ENCODE measurements at places on chromosomes 6 and 20.

DNA sequence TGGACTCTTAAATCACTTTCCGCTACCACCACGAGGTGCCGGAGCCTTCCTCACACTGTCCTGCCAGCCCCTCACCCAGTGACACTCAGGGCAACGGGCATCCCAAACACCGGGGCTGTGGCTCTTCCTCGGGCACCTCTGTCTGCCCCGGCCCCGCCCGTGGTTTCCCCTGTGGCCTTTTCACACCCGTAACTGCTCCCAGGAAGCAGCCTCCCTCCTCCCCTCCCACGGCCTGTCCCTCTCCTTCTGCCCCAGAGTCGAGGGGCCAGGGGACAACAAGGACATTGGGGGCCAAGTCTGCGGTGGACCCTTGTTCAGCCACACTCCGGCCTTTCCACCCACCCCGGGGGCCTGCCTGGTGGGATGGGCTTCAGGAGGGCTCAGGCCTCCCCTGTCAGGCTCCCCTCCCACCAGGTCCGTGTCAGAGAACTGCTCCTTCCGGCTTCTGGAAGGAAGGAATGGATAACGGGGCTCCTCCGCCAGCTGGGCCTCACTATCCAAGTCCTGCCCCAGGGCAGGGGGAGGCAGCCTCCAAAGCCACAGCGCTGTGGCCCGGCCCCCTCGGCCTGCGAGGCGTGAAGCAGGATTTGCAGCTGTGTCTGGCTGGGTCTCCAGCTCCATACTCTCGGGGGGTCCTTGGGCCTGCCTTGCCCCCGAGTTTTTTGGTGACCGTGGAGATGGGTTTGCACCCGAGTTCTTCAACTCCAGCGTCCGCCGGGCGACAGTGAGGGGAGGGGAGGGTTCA is 54.7 kb upstream of the CHRNA4 start:
- no peak for DNase-seq

DNA sequence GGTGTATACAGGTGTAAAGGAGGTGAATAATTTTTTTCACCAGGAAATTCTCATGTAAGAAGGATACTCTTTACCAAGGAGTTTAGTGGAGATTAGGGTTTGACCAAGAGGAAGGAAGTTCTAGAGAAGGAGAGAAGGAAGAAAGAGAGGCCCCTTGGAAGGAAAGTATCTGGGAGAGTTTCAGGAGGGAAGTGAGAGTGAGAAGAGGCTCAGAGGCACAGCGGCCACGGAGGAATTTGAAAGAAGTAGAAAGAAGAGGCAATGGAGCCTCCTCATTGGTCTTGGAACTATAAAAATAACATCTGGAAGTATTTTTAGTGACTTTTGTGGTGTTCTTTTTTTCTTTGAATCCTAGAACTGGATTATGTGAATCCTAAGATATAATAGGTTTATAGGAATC is 50.8 kb upstream of the MCUR1 start:
- no peak for DNase-seq

- no peak for DNase-seq
Measured at GRCh38 chr6:105990151-105990550, 96.0 kb upstream of the PRDM1 start.

DNA sequence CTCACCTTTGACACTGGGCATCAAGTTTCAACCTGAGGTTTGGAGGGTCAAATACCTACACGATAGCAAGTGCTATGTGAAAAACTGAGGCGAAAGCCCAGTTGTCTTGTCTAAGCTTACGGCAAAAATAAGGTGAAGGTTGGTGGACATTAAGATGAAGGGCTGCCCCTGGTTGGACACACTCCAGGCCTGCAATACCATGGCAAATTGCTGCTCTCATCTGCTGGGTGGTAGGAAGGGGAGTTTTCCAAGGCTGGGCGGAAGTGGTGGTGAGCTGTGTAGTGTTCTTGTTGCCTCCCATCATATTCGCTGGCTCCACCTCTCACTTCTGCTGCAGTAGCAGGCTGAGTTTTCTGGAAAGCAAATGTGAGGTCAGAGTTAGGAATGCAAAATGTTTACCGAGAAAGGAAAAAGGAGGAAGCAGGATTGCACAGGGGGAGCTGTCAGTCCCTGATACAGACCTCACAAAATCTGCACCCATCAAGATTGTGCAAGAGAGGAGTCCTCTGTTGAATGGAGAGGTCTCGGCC is 33.7 kb downstream of the SCP2D1 start:
- no peak for DNase-seq

- DNase-seq: no peak
Measured at GRCh38 chr6:122631571-122632249, 21.5 kb downstream of the PKIB start.

- DNase-seq: no peak
Measured at GRCh38 chr6:156396791-156397418, 380.3 kb upstream of the ARID1B start.

GRCh38 chr6:159152782-159153181 is 16.4 kb upstream of the FNDC1 start:
- no peak for DNase-seq
